Hematopoietic multipotent progenitor cell treated with erythropoietin and hydrocortisone succinate and interleukin-3 and kit ligand, for 17 days (in vitro differentiated cells): ENCODE measurements at places on chromosomes 2 and 18.

GRCh38 chr18:37242091-37242490 lies 323.5 kb downstream of the CELF4 start:
- no peak for DNase-seq

DNA sequence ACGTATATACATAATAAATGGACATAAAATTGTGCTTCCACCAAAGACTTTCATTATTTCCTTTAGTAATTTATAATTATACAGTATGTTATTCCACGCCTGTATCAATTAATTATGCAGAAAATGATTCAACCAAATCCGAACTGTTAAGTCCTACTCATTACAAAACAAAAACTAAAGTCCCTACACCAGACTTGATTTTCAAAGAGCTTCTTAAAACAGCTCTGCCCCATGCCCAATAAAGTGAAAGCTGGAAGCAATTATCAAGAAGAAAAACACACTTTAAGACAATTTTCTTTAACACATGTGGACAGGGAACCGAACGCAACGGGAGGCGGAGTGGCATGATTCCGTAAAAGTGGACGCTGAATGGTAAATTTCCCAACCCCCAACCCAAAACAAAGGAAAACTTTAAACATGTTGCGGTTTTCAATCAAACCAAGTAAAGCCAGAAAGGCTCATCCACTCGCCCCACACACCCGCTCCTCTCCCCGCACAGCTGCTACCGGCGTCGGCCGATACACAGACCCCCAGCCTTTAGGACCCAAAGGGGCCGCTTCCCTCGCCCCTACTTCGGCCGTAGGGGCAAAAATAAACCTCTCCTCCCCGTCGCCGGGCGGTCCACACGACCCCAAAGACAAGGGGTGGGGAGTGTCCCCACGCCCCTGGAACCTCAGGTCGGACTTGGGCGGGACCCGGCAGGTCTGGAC lies 705 bp downstream of the YES1 start:
- DNase-seq, result no peak

DNA sequence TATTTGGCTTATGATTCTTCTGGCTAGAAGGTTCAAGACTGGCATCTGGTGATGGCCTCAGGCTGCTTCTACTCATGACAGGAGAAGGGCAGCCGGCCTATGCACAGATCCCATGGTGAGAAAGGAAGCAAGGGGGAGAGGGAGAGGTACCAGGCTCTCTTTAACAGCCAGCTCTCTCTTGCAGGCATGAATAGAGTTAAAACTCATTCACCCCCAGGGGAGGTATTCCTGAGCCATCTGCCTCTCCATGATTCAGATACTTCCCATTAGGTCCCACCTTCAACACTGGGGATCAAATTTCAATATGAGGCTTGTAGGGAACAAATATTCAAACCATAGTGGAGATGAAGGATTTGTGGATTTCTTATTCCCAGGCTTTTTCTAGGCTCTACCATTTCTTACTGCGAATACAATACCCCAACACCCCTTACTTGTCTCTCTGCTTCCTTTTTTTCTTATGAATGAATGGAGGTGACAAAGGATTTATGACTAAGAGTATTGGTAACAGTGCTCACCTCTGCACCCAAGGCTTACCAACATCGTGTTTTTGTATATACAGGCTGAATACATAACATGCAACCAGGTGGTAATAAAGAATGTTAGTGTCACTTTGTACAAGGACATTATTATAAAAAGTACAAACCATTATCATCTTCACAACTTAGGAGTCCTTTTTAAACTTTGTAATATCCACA lies 454.6 kb upstream of the TRIB2 start:
- no peak for DNase-seq

DNA sequence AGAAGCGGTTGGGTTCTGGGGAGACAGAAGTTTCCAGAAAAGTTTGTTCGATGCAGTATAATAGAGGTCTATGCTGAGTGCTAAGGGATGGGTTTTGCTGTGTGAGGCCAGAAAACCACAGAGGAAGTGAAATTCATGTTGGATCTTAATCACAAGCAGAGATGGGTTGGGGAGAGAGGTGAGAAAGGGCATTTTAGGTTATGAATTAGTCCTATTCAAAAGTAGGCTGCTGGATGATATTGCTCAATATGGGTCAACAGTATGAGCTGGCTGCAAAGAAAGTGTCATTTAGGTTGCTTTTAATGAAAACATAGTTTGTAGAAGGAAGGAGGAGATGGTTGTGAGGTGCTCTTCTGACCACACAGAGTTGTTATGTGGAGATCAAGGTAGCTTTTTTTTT lies 118.8 kb upstream of the LHCGR start:
- DNase-seq, result no peak

GRCh38 chr2:150911766-150912280 lies 349.8 kb downstream of the RBM43 start:
- no peak for DNase-seq

DNA sequence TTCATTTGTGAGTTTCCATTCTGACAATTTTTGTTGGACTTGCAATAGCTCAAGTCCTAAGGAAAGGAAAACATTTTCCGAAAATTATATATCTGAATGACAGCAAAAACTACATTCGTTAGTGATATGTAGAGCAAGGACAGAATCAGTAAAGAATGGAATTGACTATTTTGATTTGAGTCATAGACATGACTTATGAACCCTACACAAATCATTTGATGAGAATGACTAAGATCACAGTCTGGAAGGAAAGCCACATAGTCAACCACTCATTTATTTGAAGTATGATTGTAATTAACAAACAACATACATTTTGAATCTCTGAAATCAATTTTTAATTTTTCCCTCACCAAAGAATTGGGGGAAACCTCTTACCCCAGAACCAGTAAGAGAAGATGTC lies 231.6 kb upstream of the CRIM1 start:
- DNase-seq, result no peak

- DNase-seq, result no peak
These were observed 854.2 kb upstream of the ZEB2 start for GRCh38 chr2:145374165-145374564.

GRCh38 chr18:40751186-40751585 lies 1203.8 kb upstream of the PIK3C3 start:
- DNase-seq, result no peak

- no peak for DNase-seq
These were observed 114.1 kb downstream of the PRPF40A start for GRCh38 chr2:152603166-152603565.

DNA sequence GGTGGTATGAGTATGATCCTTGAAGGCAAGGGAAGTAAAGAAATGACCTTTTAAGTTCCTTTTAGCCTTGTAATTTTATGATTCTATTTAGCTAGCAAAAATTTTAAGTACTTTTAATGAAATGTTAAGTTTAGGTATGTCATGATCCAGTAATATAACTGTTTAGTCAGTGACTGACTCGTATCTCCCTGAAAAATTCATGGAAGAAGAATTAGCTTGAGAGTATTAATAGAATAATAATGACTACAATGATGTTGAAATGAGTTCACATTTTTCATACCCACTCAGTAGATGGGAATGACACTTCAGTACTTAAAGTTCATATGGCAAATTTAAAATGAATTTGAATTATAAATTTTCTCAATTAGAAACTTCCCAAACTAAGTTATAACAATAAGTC lies 14.6 kb downstream of the RAB3GAP1 start:
- no peak for DNase-seq

DNA sequence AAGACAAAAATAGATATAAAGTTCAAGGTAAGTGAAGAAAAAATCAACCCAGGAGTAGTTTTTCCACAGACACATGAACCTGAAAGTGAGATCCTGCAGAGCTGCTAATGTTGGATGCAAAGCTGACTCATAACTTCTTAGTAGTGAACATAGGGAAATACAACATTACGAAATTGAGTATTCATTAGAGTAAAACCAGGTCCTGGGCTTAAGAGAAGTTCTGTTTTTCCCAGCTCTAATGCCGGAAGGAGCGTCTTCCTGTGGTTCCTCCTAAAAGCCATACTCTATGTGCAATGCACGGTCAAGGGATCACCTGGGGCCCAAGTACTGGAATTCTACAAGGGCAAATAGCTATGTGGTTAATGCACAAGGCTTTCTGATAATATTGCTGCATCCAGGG lies 141.7 kb downstream of the RBMS1 start:
- no peak for DNase-seq

DNA sequence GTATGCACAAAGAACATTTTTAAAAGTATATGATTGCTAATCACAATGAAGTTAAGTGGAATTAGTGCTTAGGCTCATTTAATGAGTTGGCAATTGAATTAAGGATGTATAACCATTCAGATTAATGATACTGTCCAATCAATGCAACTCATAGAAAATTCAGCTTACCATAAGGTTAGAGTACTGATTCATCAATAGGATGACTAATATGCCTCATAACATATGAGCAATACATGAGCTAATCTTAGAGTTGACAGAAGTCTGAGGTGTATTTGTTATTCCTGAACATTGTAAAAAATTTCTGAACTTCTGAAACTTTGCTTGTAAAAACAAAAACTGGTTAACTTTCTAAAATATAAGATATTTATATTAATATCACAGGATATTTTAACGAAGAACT lies 118.3 kb upstream of the NETO1 start:
- DNase-seq, result no peak
